A549 treated with AZD2906 at 1 μM for 4 hours (cell line): ENCODE measurements at places on chromosomes 3 and 15. TPM values are rescaled to one million over a fixed set of nuclear protein-coding genes. Genes with fewer than 3 reads are reported as not detected.

HIGD2B gene
- not detected in 5 replicates for total RNA-seq

MYRIP gene
- 0.05 TPM in 1 of 5 replicates, not detected in the others for total RNA-seq

GRAMD1C gene
- total RNA-seq, result 0.24 to 0.78 TPM (median 0.46 TPM) in 5 replicates

DCLK3 gene
- 0.01 TPM in 1 of 5 replicates, not detected in the others for total RNA-seq

KCNMB2 gene
- not detected in 5 replicates for total RNA-seq

SRGAP3 gene
- total RNA-seq, result 0.65 to 1.4 TPM (median 0.92 TPM) in 5 replicates

ZNF717 gene
- 2.5 to 3.7 TPM (median 3.1 TPM) in 5 replicates for total RNA-seq

SPATA12 gene
- 0.29 to 0.55 TPM (median 0.39 TPM) in 5 replicates for total RNA-seq

RARRES1 gene
- total RNA-seq, result 8.0 to 11.8 TPM (median 9.8 TPM) in 5 replicates

UACA gene
- 24.8 to 32.9 TPM (median 30.8 TPM) in 5 replicates for total RNA-seq

SUCLG2 gene
- 32.3 to 46.9 TPM (median 37.9 TPM) in 5 replicates for total RNA-seq

PRICKLE2 gene
- 2.0 to 3.0 TPM (median 2.2 TPM) in 5 replicates for total RNA-seq

TOMM70 gene
- 41.1 to 51.7 TPM (median 45.0 TPM) in 5 replicates for total RNA-seq

CCDC191 gene
- total RNA-seq, result 1.3 to 1.9 TPM (median 1.5 TPM) in 5 replicates

GABRR3 gene
- not detected in 5 replicates for total RNA-seq

ECE2 gene
- total RNA-seq, result not detected in 5 replicates
